ENCODE measurements at places on chromosomes 4 and X.

- no peak for DNase-seq
Observed at GRCh38 chr4:152938237-152938947, 2.3 kb downstream of the FHDC1 start.

DNA sequence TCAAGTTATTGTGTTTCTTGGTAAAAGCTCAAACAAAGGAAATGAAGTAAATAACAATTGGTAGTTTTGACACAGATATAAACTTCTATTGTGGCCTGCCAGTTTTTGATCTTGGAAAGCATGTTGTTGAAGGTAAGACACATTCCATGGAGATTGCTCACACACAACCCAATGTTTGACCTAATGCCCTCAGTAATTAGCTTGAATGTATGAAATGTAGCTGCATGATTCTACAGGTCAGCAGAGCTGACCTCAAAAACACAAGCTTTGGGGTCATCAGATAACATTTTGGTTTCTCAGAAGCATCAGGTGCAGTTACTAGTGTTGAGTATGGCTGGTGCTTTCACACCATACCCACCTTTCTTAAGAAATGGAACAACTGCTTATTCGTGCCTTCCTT is 16.5 kb downstream of the GPR173 start:
- DNase-seq = no peak

DNA sequence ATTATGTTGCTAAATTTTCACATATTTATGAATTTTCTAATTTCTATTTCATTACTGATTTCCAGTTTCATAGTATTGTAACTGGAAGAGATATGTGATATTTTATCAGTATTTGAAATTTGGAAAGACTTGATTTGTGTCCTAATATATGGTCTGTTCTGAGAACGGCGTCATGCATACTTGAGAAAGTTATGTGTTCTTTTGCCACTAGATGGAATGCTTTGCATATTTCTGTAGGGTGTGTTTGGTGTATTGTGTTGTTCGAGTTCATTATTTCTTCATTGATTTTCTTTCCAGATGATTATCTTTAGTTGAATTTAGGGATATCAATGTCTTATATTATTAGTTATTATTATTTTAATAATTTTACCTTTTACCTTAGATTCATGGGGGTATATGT is 110.6 kb upstream of the ITM2A start:
- DNase-seq = no peak

GRCh38 chr4:38024206-38024509 is 64.0 kb downstream of the PTTG2 start:
- no peak for DNase-seq

GRCh38 chr4:2451821-2452785 is 16.8 kb upstream of the RNF4 start:
- no peak for DNase-seq

DNA sequence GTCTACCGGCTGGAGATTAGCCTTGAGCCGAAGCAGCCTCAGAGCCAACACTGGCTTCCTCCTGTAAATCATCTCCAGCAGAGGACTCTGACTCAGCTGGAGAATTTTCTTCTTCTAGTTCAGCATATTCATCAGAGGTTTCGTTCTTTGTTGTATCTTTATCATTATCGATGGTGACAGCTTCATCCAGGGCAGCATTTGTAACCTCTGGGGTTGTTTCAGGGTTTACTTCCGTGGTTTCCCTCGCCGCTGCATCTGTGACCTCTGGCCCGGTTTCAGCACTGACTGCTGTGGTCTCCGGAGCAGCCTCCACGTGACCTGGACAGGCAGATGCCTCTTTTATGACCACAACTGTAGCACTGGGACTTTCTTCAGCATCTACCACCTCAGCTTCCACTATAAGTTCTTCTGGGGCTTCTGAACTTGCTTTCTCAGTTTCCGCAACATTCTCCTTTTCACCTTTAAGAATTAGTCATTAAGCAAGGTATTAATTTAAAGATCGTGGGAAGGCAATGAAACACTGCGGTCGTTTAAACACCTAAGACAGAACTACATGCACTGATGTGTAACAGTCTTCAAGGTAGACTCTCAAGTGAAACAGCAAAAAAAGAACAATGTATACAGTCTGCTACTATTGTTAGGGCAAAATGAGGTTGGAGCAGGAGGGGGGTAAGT is 13.3 kb downstream of the MGARP start:
- peak; percentile 56 for DNase-seq

DNA sequence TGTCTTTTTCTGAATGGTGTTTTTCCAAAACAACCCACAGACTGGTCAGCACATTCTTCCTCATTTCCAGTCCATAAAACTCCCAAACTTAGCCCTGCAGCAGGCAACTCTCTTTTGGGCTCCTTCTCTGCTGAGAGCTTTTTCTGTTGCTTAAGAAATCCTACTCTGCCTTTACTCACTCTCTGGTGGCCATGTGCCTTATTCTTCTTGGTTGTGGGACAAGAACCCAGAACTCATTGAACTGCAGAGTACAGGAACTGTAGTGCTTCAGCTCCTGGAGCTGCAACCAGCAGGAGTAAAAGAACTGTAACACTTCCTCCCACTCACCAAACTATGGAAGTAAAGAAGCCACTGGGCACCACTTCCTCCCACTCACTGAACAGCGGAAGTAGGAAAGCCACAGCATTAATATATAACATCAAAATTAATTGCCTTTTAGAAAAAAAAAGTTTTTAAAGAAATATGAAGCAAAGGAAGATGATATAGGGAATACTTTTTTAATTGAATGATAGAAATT is 864.1 kb upstream of the PCDH10 start:
- DNase-seq = no peak

- no peak for DNase-seq
Observed at GRCh38 chr4:89992744-89993143, 98.1 kb downstream of the MMRN1 start.

DNA sequence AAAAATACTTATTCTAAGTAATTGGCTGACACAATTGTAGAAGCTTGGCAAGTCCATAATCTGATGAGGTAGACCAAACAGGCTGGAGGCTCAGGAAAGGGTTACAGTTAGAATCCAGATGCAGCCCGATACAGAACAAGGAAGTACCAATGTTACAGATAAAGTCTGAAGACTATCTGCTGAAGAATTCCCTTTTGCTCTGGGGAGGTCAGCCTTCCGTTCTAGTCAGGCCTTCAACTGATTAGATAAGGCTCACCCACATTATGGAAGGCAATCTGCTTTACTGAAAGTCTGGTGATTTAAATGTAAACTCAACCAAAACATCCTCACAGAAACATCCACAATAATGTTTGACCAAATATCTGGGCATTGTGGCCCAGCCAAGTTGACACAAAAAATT is 7.4 kb upstream of the DYNLT3 start:
- no peak for DNase-seq

- no peak for DNase-seq
Observed at GRCh38 chr4:10673817-10674369, 10.7 kb downstream of the CLNK start.

DNA sequence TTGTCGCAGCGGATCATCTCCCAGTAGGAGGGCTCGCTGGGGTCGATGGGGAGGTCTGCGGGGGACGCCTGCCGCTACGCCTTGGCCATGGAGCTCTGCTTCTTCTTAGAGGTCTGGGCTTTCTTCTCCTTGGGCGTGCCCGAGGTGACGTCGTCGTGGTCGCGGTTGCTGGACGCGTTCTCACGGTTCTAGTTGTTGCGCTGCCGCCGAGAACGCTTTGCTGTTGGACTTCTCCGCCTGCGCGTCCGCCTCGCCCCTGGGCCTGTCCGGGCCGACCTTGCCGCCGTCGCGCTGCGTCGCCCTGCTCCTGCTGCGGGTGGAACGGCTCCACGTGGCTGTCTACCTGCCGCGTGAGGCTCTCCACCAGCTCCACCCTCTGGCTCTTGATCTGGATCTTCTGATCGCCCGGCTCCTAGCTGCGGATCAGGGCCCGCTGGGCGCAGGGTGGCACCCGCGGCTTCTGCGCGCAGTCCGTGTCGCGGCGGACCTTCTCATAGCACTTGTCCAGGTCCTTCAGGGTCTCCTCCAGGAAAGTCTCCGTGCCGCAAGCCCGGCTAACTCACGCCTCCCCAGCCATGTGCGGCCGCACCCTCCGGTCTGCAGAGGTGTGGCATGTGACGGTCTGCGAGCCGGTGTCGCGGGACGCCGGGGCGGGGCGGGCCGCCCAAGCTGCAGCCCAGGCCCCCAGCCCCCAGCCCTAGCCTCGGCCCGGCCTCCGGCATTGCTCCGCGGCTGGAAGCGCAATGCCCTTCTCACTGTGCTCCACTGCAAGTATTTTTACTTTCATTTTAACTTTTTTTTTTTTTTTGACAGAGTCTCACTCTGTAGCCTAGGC is 40.5 kb upstream of the OGT start:
- peak; percentile 48 for DNase-seq

GRCh38 chrX:150324035-150324728 is 38.9 kb upstream of the MAMLD1 start:
- no peak for DNase-seq

DNA sequence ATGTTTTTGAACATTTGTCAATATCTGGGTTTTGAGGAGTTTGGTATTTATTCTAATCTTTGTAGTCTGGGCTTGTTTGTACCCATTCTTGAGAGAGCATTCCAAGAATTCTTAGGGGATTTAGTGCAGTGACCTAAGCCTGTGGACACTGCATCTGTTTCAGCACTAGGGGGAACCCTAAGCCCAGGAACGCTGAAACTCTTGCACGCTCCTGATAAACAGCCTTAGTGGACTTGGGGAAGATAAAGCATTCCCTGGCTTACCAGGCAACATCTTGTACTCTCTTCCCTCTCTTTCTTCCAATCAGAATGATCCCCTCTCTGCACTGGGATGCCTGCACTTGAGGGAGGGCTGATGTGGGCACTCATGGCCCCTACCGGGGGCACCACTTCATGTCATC is 654.9 kb upstream of the HTR2C start:
- DNase-seq = no peak

DNA sequence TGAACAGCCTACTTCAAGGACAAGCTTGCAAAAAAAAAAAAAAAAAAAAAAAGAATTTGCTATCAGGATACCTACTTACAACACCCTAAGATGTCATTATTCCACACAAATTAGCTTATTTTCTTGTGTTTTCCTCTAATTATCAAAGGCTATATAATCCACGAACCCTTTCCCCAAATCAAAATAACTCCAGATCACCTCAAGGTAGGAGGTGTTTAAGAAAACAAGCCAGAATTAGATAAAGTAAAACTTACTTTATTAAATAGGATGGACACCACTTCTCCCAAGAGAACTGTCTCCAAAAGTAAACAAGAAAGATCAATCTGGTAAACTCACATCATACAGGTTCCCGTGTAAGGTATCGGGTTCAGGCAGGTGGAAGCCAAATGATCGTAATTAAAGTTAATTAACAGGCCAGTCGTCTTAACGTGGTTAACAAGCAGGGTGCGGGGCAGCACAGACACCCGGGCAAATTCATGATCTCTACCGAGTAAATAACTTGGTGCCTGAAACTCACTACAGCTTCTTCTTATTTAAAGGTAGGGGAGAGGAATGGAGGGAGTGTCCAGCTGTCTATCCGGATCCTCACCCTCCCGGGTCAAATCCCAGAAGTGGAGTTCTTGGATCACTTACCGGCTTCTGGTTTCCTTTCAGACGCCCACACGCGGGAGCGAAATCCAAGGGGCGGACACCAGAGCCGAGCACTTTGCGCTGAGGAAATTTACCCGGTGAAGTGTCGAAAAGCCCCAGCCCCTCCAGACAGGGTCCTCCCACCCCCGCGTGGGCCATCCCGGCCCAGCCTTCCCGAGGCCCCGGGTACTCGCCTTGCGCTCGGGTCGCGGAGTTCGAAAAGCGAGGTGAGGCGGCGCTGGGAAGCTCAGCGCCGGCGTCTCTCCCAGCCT is 708 bp downstream of the ARAP2 start:
- peak; percentile 59 for DNase-seq

GRCh38 chr4:48074657-48075056 is 58.1 kb downstream of the NIPAL1 start:
- no peak for DNase-seq

GRCh38 chrX:31981546-31982062 is 909.8 kb upstream of the FTHL17 start:
- DNase-seq = no peak

- no peak for DNase-seq
Observed at GRCh38 chr4:89434364-89434988, 126.9 kb upstream of the GPRIN3 start.

GRCh38 chrX:136646602-136647239 is 1.2 kb upstream of the CD40LG start:
- DNase-seq = peak; percentile 28

DNA sequence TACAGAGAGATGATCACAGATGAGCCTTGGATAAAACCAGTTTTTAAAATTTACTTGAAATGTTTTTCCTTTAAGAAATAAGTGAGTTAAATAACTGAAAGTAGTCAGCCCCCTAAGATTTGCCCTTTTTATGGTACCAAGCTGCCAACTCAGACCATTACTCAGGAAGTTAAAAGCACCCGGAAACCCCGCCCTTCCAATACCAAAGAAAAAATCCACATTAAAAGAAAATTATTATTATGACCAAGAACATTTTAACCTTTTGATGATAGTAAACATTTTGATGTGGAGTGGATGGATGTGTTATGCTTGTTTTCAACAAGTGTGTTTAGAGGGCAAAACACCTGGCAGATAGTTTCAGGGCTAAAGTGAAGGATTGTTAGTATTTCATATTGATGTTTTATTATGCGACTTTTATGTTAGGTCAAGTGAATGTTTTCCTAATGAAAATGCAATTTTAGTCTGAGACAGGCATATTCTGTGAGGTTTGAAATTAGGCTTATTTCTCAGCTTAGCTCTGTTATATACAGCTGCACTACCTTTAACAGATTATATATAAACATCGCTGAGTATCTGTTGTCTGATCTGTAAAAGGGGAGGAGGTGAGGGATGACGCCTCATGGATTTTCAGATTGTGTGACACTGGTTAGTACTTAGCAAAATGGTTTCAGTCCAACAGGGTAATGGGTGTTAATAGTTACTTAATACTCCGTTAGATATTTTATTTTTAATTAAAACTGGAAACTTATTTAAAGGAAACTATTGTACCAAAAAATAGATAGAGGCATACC is 89.0 kb downstream of the KDM6A start:
- DNase-seq = no peak

- no peak for DNase-seq
Observed at GRCh38 chrX:41779941-41780340, 56.0 kb downstream of the GPR82 start.

- no peak for DNase-seq
Observed at GRCh38 chr4:93829820-93830687, 1.5 kb downstream of the ATOH1 start.

DNA sequence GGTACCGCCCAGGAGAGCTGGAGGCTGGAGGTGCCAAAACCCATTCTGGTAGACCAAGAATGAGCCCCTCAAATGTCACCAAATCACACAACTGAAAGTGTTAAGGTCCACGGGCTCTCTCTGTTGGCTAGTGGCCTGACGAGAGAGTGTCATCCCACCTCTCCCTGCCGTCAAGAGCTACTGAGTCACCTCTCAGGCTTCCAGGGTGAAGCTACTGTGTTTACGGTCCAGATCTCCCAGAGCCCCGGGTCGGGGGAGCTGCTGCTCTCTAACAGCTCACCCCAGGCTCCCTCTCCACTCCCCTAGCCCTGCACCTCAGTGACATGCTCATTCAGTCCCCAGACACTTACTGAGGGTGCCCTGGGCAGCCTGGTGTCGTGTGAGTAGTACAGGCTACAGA is 59.2 kb downstream of the ADGRG2 start:
- no peak for DNase-seq

GRCh38 chr4:80492761-80493160 is 157.2 kb downstream of the CFAP299 start:
- peak; percentile 26 for DNase-seq

- no peak for DNase-seq
Observed at GRCh38 chrX:53160297-53160983, 64.6 kb downstream of the KDM5C start.

Data from activated CD8-positive, alpha-beta memory T cell treated with anti-CD3 and anti-CD28 coated beads, Interleukin-2, amount 50 U/mL, for 4 hours (primary cell).